Activated CD4-positive, alpha-beta T cell treated with anti-CD3 and anti-CD28 coated beads, Interleukin-2, amount 50 U/mL, for 16 hours (primary cell): ENCODE measurements at places on chromosomes 2 and 18.

DNA sequence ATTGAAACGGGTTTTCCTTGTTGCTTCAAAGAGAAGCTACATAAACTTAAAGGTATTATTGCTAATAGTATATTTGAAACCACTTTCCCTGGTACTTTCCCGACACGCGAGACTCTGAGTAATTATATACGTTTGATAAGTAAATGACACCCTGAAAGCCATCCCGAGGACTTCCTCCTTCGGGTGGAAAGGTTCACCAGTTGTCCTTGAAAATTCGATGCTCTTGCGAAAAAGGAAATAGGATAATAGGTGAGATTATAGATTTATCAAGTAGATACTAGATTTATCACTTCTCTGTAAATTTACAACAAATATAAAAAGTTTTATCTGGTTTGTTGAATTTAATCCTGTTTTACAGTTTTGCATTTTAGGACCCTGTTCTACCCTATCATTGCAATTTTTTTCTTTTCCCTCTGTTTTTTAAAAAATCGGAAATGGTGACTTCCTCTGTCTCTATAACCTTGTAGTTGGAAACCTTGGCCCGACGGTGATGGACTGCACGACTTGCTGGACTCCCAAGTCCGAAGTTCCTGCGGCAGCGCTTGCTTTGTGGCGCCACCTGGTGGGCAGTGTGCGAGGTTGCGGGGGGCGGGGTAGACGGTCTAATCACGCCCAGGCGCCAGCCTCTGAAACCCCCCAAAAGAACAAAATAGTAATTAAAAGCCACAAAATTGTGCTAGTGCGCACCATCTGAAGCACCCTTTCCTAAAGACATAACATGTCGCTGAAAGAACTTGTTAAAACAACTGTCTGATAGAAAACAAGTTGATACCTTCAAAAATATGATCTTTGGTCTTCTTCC is 972 bp upstream of the DLX2 start:
- peak; percentile 66 for DNase-seq

DNA sequence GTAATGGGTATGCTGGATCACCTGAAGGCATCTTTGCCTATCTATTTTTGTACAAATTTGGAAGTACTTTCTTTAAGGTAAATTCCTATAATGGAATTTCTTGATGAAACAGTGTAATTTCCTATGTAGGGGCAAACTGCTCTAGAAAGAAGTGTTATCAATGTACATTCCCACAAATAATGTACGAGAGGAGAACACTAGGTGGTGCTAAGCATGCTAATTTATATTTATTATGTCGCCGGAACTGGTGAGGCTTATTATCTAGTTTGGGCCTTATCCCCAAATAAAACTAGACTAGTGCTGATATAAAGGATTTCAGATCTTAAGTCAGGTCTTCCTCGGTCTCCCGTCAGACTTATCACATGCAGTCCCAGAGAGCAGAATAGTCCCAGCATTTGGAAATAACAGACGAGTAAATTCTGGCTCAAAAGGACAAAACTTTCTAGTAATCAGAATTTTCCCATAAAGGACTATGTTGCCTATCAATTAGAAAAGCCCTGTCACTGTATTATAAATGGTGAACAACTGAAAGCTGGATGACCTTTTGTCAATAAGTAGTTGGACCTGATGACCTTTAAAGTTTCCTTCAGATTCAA is 86.9 kb upstream of the RBBP8 start:
- no peak for DNase-seq

DNA sequence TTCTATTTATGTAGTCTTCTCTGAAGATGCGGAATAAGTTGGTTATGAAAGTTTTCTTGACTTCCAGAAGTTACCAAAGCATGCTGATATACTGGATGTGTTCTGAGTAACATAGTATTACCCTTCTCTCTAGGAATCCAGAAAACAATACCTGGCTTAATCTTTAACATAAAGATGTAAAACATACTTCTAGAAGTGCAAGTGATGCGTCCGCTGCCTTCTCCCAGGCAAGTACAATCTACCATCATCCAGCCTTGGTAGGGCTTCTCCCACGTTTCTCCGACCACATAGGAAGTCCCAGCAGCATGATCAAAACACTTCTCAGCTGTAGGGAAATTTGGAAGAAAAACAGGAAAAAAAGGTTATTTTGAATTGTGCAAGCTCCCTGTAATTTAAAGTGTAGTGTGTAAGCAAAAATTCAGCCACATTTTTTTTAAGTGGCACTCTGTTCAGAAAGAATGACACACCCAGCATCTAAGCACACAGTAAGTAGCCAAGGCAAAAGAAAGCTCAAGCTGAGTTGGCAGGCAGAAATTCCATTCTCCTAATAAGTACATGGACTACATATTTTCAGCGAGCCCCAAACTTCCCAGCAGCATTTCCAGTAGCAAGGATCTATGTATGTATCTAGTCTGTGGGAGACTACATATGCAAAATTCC is 5.2 kb downstream of the FN1 start:
- DNase-seq: no peak

- DNase-seq: no peak
Measured at GRCh38 chr2:127208313-127208712, 11.8 kb downstream of the CYP27C1 start.

DNA sequence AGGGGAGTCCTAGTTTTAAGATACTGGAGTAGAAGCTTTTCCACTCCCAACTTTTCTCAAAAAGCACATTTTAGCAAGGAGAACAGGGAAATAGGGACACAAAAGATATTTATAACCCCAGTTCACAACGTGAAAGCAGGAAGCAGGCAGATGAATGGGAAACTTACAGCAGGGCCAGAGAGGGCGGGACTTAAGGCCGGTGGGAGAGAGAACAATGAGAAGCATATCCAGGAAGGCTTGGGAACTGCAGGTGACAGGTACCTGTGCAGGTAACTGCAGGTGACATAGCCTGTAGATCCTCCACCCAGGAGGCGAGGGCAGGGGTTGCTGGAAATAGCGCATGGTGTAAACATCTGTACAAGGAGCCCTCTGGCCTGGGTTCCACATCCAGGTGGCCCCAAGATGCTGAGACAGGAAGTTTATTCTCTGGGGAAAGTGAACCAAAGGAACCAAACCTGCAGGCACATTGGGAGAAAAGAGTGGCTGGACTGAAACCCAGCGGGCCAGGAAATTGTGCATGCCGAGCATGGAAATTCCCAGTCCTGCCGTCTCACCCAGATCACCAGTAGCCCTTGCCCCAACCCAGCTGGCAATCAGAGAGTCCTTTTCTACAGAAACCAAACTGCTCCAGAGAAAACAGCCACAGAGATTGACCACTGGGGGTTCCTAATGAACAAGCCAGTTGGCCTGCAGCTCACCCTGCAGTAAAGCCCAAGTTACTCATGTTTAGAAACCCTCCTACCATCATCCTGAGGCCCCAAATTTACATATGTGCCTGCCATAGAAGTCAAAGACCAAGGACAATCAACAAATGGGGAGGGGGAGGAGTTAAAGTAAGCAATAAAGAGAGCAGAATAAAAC is 24.3 kb upstream of the COL6A3 start:
- no peak for DNase-seq

GRCh38 chr2:59490994-59491393 is 1062.5 kb downstream of the BCL11A start:
- no peak for DNase-seq

DNA sequence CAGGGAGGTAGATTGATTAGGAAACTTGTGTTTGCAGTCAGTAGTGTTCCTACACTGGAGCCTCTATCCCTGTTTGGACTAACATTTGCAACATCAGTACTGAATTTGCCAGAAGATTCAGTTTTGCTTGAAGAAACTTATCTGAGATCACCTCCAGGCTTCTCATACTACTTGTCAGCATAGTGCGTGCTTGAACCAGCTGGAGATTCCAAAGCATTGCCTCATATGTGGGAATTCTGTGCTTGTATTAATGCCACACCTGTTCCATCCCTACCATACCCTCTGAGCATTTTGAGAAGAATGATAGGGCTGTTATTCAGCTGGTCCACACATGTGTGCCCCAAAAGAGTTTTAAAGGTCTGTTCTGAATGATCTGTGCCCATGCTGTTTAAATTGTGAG is 148.7 kb downstream of the RAPGEF4 start:
- DNase-seq: no peak

DNA sequence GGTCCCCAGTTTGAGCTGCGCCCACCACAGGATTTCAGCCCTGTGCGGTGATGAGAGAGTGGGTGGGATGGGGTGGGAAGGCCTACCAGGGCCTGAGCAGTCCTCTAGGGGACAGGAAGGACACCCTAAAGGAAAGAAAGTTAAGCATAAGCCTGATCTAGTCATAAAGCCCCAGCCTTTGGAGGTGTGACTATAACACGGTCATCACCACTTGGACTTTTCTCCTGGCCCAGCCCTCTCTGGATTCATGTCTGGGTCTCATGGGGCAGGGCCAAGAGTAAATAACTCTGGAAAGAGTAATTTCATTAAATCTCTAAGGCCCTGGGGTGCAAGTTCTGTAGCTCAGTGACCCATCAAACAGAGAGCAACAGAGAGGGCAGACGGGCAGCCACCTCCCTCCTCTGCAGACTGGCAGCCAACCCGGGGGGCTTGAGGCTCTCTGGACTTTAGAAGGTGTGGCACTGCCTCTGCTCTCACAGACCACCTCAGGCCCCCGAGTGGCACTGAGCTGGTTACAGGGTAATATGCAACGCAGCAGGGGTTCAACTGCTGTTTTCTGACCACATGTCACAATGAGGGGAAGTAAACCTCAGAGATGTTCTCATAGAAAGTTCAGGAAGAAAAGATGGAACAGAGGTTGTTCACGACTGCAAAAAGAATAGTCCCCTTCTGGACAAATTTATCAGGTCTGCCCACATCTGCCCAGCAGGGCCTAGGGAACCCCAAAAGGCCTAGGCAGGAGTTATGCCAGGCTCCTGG is 41.5 kb downstream of the TGFA start:
- DNase-seq: no peak

DNA sequence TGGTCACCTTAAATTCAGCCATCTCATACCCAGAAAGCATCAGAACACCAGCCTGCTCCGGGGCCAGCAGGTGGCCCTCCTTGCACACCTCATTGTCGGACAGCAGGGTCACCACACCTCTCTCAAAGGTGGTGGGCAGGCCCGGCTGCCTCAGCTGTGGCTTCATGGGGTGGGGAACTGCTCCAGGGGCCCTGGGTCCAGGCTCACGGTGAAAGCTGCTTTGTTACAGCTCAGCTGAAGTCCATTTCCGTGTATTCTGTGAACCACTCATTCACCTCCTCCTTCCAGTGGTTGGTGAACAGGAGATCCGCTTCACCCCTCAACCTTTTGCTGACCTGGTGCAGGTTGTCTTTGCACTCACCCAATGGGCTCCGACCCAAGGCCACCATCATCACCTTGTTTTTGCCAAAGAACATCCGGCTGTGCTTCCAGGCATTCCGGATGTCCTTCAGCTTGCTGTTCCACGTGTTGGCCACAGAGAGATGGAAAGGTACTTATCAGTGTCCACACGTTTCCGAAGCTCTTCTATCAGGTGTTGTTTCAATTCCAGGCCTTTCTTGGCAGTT is 78.6 kb upstream of the LDLRAD4 start:
- no peak for DNase-seq

GRCh38 chr2:239543702-239544101 is 142.9 kb upstream of the HDAC4 start:
- no peak for DNase-seq

DNA sequence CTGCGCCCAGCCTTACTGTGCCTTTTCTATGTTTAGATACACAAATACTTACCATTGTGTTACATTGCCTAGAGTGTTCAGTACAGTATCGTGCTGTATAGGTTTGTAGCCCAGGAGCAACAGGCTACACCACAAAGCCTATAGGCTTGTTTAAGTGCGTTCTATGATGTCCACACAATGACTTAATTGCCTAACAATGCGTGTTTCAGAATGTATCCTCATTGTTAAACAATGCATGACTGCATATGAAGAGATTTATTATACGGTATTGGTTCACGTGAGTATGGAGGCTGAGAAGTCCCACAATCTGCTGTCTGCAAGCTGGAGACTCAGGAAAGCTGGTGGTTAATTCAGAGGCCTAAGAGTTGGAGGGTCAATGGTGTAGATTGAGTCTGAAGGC is 46.1 kb upstream of the MGAT4A start:
- no peak for DNase-seq

DNA sequence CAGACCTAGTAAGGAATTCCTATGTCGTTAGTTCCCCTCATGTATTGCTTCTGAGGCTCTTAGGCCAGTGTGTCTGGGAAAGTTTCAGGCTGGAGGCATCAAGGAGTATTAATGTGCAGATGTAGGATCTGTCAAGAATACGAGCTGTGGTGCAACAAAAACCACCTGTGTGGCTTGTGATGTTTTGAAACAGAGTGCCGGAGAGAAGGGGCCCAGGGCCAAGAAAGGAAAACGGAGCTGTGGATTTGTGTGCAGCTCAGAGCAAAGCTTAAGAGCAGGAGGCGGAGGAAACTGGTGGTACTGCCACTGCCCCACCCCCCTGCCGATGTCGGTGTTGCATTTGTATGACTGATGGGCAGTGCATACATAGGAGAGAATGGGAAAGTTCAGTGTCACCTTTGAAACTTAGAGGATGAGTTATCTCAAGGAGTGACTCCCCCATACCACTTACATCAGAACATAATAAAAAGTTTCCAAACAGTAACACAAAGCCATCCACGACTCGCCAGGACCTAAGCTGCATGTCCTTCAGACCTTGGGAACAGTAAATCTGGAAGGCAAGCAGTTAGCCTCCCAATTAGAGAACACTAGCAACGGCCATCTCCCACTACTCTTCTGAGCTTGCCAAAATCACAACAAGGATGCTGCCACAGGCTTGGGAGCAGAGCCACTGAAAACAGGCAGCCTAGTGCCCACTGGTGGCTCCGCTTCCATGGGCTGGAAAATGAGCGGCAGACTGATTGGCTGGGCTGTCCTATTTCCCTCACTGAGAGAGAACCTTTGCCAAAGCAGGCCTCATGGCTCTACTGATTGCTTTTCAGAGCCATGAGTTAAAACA is 152.7 kb upstream of the NT5C1B start:
- DNase-seq: no peak

GRCh38 chr2:109637749-109638570 is 23.8 kb downstream of the SOWAHC start:
- DNase-seq: peak; percentile 50

- DNase-seq: no peak
Measured at GRCh38 chr2:153474407-153474806, 4.2 kb downstream of the RPRM start.

DNA sequence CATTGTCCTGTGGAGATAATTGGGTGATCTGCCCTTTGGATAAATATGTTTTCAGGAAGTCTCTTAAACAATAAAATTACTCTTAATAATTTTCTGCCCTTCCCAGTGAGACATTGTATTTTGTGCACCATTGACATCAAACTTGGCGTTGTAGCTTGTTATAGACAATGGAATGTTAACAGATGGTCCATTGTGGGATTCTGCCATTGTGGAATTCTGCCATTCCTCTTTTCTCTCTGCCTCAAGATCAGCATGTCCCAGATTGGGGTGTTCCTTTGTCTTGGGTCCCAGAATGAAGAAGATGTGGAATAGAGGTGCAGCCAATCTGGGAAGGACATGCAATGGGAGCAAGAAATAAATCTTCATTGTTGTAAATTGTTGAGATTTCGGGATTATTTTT is 15.1 kb upstream of the LDAH start:
- no peak for DNase-seq

DNA sequence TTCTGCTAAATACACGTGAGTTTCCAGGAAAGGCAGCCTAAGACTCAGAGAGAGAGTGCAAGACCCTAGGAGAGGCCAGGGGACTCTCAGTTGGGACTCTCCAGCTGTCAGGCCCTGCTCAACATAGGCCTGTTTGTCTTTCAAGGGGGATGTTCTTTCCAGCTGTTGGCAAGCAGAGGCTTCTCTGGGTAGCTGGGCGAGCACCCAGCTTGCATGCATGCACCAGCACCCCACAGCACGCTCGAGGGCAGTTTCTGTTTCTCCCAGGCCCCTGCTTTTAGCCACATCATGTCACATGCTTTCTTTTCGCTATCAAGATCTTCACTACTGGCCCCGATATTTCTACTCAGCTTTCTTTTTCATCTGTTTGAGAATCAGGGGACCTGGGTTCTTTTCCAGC is 479.3 kb upstream of the HS6ST1 start:
- DNase-seq: no peak
